ENCODE measurements at places on chromosomes 1 and 21. TPM values are rescaled to one million over a fixed set of nuclear protein-coding genes. Genes with fewer than 3 reads are reported as not detected.

- DNase-seq, result no peak
Observed at GRCh38 chr1:203985044-203985443, 87.9 kb upstream of the SOX13 start.

FCMR gene
- 191 TPM for total RNA-seq

DNA sequence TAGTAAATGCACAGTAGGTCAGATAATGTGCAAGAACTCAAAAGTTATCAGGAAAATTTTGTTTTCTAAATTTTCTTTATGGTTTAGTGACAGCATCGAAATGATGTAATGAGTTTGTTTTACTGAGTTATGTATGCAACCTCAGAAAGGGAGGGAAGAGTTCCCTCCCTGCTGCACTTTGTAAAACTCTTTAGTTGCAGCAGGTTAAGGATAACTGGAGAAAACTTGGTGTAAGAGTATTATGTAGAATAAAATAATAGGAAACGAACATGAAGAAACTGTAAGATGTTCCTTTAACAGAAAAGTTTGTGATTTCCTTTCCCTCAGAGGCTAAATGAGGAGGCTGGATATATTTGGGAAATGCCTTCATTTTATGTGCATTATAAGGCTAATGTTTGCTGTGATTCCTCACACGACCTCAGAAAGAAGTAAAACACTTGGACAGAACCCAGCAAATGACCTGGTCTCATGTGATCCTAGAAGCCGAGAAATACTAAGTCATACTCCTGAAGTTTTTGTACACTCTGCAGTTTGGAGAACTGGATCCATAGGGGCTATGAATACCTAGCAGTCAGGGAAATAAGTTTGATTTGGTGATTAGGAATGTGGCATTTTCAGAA is 35.4 kb downstream of the ADGRL2 start:
- DNase-seq, result no peak

PGLYRP3 gene
- total RNA-seq, result 0.29 TPM

DNA sequence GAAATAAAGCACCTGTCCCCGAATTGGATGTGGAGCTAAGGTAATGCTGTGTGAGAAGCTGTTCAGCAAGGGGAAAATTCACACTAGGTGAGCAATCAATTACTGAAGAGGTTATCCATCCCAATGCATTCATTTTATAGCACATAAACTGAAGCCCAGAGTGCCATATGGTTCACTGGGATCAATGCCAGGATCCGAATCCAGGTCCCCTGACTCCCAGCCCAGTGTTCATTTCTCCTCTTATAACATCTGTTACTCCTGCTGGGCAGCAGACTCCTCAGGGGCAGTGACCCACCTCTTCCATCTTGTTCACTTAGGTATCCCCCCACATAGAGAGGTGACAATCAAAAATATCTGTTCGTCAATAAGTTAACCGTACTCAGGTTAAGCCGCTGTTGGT is 13.2 kb upstream of the SEC16B start:
- no peak for DNase-seq

GRCh38 chr1:202192770-202193613 is 607 bp upstream of the LGR6 start:
- DNase-seq, result no peak

- no peak for DNase-seq
Observed at GRCh38 chr1:178541829-178542553, 29.1 kb downstream of the TEX35 start.

DNA sequence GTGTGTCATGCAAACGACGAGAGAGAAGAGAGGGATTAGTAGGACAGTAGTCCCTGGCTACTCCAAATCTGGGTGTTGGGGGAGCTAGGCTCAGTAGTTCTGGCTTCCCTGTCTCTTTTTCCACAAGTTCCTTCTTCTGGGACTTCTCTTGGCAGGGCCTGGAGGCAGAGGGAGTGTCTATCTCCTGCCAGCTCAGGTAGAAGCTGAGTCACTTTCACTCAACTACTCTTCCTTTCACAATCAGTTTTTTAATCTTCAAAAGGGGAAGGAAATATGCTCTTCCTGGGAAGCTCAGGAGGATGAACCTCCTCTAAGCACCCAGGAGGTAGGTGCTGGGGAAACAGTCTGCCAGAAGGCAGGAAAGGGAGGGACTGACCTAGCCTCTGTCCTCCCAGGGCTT is 35.2 kb upstream of the MAGOH start:
- no peak for DNase-seq

GRCh38 chr1:225548140-225548857 is 104.6 kb downstream of the ENAH start:
- DNase-seq, result no peak

Measured in GM12878 (cell line).